SJSA1 (cell line): ENCODE measurements at places on chromosomes 11 and 22. TPM values are rescaled to one million over a fixed set of nuclear protein-coding genes. Genes with fewer than 3 reads are reported as not detected.

Gene CTSW
- 1.9 TPM in 1 of 2 replicates, not detected in the other for total RNA-seq

DNA sequence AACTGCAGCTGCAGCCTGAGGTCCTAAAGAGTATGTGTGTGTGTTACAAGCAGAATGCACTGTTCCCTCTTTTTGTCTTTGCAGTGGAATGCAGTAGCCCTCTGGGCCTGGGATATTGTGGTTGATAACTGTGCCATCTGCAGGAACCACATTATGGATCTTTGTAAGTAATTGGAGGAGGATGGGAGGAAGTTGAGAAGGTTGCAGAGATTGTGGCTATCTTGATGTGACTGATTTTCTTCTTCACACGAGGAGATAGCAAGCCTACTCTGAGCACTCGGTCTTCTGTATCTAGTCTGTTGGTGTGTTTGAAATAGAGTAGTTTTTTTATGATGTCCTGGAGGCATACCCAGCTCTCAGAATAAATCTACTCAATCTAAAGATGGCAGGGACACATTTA lies 2.3 kb downstream of the RBX1 start:
- no peak for DNase-seq
- H3K27me3 ChIP-seq, result no peaks in the 10 kb centered on the region
- no peak overlapping the region for H3K4me3 ChIP-seq

DNA sequence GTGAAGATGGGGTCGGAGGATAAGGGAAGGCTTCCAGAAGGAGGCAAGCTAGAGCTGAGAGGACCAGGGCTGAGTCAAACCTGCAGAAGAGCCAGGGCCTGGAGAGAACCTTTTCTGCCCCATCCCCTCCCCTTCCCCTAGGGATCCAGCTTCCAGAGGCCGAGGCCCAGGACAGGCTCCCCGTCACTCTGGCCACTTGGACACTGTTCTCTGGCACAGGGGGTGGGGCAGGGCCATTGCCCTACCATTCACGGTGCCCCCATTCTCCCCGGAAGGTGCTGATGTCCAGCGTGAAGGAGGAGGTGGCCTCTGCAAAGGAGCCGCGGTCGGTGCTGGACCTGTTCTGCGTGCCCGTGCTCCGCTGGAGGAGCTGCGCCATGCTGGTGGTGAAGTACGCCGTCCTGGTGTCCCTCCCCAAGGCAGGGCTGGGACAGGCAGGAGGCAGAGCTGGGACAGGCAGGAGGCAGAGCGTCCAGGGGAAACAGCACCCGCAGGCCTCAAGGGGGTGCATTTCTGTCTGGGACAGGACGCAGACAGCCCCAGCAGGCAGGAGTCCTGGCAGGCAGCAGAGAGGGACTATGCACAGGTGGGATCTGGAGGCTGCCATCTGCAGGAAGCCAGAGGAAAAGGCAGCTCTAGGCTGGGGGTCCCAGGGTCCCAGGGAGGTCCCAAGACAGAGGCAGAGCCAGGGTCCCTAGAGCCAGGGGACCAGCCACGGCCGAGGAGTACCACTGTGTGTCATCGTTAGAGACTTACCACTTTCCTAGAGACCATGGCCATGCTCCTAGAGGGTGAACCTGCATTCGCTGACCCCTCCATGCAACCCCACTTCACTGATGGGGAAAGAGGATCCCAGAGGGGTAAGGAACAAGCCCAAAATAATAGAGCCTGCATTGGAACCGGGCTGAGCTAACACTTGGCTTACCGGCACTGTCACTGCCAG lies 25.8 kb upstream of the SLC22A12 start:
- no peaks in the 10 kb centered on the region for H3K4me1 ChIP-seq
- no peaks in the 10 kb centered on the region; the same call in 1 of the 2 replicates for H3K27me3 ChIP-seq
- no peak overlapping the region for H3K27ac ChIP-seq
- no peak overlapping the region for H3K4me3 ChIP-seq
- no peak for DNase-seq

DNA sequence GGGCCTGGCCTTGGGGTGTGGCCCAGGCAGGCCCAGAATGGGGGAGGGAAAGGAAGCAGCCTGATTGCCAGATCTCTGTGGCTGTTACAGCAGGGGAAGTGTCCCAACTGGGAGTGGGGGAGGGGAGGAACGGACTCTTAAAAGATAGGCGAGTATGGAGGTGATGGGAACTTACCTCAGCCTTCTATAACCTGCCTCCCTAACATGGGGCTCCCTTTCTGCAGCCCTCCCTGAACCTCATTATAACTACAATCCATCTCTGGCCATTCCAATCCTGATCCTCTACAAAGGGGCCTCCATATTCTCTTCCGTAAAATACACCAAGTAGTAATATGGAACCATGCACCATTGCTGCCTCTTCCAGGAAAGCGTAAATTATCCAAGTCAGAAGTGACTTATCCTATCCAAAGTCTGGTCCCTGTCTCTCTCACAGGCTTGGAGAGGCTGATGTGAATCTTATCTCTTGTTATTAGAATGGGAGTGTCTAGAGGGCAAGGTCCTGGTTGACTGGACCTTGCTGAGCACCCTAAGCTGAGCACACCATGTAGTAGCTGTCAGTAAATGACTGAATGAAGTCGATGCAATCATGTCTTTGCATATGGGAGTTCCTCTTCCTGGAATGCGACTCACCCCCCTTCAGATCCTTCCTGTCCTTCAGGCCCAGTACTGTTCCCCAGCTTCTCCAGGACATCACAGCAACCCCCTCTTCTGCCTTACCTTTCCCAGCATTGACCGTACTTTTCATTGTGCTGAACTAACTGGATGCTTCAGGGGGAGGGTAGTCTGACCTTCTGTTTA lies 5.9 kb downstream of the RHOG start:
- H3K27me3 ChIP-seq, result no peaks in the 10 kb centered on the region
- peaks cover 82% of the 10 kb centered on the region for H3K36me3 ChIP-seq
- no peak overlapping the region for H3K4me3 ChIP-seq
- H3K27ac ChIP-seq, result no peak overlapping the region
- peaks cover 9% of the 10 kb centered on the region for H3K4me1 ChIP-seq

DNA sequence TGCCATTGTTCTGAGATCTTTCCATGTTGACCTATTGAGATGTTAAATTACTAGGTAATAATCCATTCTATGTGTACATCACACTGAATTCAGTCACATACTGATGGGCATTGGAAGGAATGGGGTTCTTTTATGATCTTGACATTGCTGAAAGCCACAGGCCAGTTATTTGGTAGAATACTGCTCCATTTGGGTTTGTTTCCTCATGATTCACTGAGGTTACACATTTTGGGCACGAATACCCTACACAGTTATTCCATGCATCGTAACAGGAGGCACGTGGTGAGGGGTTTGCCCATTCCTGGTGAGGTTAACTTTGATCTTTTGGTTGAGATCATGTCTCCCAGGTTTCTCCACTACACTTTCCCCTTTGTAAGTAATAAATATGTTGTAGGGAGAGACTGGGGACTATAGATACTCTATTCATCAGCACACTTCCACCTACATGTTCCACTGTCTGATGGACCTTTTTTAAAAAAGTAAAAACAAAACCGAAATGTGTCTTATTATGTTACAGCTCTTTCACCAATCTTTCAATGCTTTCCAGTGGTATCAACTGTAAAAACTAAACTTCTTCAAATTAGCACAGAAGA lies 12.0 kb upstream of the FOLR1 start:
- no peak overlapping the region for H3K27ac ChIP-seq
- peaks cover 7% of the 10 kb centered on the region; the same call in 1 of the 2 replicates for H3K4me1 ChIP-seq
- DNase-seq, result no peak
- H3K36me3 ChIP-seq, result no peaks in the 10 kb centered on the region
- no peaks in the 10 kb centered on the region for H3K27me3 ChIP-seq

Gene HBB
- total RNA-seq, result not detected in 2 replicates

Gene SYT7
- total RNA-seq, result not detected in 2 replicates

DNA sequence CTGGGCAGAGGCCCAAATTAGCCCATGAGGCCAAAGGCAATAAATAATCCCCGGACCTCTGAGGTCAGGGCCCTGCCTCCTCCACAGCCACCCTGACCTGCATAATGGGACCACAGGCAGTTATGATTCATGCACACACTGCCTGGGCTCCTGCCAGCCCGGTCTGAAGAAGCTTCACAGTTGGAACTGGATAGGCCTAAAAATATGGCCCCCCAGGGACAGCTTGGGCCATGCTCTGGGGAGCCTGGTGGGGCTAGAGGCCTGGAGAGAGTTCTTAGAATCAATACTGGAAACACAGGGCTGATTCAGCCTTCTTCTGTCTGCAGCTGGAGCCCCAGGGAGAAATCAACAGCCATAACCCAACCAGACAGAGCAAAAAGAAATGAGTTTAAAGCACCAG lies 112.8 kb upstream of the CADM1 start:
- no peak overlapping the region for H3K27ac ChIP-seq
- H3K27me3 ChIP-seq, result no peaks in the 10 kb centered on the region
- peaks cover 32% of the 10 kb centered on the region for H3K4me1 ChIP-seq
- H3K4me3 ChIP-seq, result no peak overlapping the region
- no peaks in the 10 kb centered on the region for H3K36me3 ChIP-seq
- no peak for DNase-seq

GRCh38 chr22:43862074-43862881 lies at the start of gene SULT4A1:
SULT4A1 (minus strand) TSS chr22:43862513; CDS start chr22:43862382, 131 bp downstream.
- no peak within 1 kb of the TSS for H3K27ac ChIP-seq
- peaks cover 45% of the 10 kb centered on the region for H3K27me3 ChIP-seq
- H3K4me1 ChIP-seq, result peaks cover 3% of the 10 kb centered on the region; the same call in 1 of the 2 replicates
- DNase-seq, result no peak

Gene CARD18
- not detected in 2 replicates for total RNA-seq

Gene CRYAB
- 0.97 and 3.1 TPM in 2 replicates for total RNA-seq

- no peaks in the 10 kb centered on the region for H3K4me1 ChIP-seq
- H3K36me3 ChIP-seq, result no peaks in the 10 kb centered on the region
- H3K4me3 ChIP-seq, result no peak overlapping the region
- no peak overlapping the region for H3K27ac ChIP-seq
- DNase-seq, result no peak
- H3K27me3 ChIP-seq, result no peaks in the 10 kb centered on the region
These were observed 65.8 kb upstream of the MS4A8 start for GRCh38 chr11:60633645-60634044.

Gene LRRC74B
- total RNA-seq, result not detected in 2 replicates

DNA sequence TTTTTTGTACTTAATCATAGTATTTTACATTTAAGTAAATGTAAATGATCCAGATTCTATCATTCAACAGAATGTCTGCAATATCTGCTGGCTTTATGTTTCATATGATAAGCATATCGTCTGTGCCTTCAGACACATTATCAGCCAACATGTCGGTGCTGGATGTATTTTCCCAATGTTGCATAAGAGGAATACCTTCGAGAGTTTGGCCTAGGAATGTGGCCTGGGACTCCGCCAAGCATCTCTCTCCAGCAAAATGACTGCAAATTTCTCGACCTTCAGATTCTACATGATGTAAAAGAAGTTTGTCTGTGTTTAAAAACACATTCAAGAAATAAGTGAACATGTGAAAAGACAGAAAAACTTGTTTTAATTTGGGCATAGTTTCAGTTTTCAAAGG lies 6.9 kb downstream of the BDNF start:
- H3K27ac ChIP-seq, result no peak overlapping the region
- H3K4me1 ChIP-seq, result peaks cover 27% of the 10 kb centered on the region
- H3K27me3 ChIP-seq, result no peaks in the 10 kb centered on the region
- no peak overlapping the region for H3K4me3 ChIP-seq
